ENCODE measurements at places on chromosomes 5 and 9. TPM values are rescaled to one million over a fixed set of nuclear protein-coding genes. Genes with fewer than 3 reads are reported as not detected.

Gene CRHBP
- total RNA-seq: 130 TPM

Gene FAM221B
- total RNA-seq: not detected

Gene AQP7
- 24.9 TPM for total RNA-seq

DNA sequence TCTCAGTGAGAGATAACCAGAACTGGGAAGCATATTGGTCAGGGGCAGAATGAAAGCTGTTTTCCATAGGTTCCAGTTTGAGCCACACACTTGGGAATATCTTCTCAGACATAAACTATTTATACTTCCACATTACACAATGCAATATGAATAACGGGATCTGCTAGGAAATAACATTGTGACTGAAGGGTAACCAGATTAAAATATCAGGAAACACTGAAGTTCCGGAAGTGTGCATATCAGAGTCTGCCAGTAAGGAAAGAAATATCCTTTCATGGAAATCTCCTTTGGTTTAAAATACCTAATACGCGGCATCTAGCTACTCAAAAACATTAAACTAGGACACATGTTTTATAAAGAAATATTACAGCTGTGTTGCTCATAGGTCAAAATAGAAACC lies 56.3 kb downstream of the ST8SIA4 start:
- H3K27me3 ChIP-seq: no peaks in the 10 kb centered on the region
- H3K4me3 ChIP-seq: no peak overlapping the region
- H3K27ac ChIP-seq: no peak overlapping the region
- DNase-seq: no peak
- no peaks in the 10 kb centered on the region for H3K4me1 ChIP-seq

GRCh38 chr9:84705128-84705527 lies 35.6 kb downstream of the NTRK2 start:
- no peak overlapping the region for H3K27ac ChIP-seq
- no peak for DNase-seq
- H3K36me3 ChIP-seq: no peaks in the 10 kb centered on the region
- H3K27me3 ChIP-seq: no peaks in the 10 kb centered on the region

DNA sequence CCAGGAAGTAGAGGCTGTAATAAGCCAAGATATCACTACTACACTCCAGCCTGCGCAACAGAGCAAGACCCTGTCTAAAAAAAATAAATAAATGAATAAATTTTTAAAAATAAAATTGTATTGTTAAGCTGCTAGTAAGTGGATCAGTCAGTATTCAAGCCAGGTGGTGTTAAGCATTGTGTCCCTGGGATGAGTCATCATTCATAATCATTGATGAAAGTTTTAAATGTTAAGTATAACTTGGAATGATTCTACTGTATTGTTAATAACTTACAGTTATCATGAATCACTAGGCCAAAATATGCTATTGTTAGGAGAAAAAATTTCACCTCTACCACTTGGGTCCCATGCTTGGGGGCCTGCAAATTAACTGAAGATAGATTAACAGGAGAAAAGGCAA lies 38.2 kb downstream of the MED10 start:
- no peaks in the 10 kb centered on the region for H3K27me3 ChIP-seq
- no peak for DNase-seq
- no peak overlapping the region for H3K4me3 ChIP-seq
- no peaks in the 10 kb centered on the region for H3K36me3 ChIP-seq
- H3K4me1 ChIP-seq: no peaks in the 10 kb centered on the region

- H3K4me3 ChIP-seq: no peak overlapping the region
- DNase-seq: no peak
- H3K27me3 ChIP-seq: no peaks in the 10 kb centered on the region
- peak overlapping the region; percentile 5 for H3K27ac ChIP-seq
Observed at GRCh38 chr5:32153723-32154122, 20.4 kb downstream of the GOLPH3 start.

DNA sequence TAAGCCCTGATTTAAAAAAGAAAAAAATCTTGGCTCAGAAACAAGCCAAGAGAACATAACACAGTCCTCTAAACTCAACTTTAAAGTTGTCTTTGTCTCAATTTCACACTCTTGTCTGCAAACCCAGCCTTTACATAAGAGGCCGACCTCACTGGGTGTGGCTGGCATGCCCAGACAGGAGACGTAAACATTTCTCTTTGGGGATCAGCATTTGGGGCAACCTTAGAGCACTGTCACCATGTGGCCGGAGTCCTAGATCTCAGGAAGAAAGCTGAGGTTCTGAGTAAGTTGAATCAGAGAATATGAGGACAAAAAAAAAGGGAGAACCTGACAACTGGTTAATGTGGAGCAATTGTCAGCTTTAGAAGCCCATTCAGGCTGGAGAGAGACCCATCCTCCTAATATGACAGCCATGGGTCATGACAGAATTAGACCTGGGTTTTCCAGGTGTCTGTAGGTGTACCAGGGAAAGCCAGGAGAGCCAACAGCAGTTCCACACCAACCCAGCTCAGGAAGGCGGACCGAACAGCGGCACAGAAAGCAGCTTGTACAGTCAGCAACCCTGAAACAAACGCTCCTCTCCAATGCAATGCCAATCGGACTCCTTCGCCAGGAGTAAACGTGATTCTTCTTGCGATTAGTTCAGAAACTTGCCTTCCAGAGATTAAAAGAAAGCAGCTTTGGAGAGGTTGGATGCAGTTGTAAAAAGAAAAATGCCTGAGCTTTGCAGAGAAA lies 97.9 kb upstream of the MAP3K1 start:
- no peaks in the 10 kb centered on the region for H3K4me1 ChIP-seq
- H3K27me3 ChIP-seq: no peaks in the 10 kb centered on the region
- H3K4me3 ChIP-seq: no peak overlapping the region
- H3K36me3 ChIP-seq: no peaks in the 10 kb centered on the region

DNA sequence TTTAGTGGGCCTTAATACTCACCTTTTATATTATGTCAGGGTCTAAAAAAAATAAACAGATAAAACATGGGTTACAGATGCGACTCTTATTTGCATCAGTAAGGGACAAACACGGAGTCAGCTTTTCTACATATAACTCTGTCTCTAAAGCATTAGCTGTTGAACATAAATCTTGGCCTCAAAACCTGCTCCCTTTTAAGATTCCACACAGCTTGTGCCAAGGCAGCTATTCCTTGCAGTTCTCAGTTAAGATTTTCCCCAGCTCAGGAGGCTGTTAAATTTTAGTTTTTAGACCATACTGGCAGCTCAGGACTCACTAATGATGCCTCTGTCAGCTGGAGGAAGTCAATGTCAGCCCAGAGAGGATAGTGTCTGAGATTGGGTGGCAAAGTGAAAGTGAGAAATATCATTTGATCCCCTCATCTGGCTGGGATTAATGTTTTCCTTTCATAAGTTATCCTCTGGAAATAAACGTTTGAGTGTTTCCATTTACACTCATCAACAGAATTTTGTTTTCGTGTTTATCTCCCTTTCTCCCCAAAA lies 287.5 kb downstream of the ELAVL2 start:
- H3K4me3 ChIP-seq: no peak overlapping the region
- no peaks in the 10 kb centered on the region for H3K4me1 ChIP-seq
- no peak overlapping the region for H3K27ac ChIP-seq
- no peaks in the 10 kb centered on the region for H3K36me3 ChIP-seq
- DNase-seq: no peak

DNA sequence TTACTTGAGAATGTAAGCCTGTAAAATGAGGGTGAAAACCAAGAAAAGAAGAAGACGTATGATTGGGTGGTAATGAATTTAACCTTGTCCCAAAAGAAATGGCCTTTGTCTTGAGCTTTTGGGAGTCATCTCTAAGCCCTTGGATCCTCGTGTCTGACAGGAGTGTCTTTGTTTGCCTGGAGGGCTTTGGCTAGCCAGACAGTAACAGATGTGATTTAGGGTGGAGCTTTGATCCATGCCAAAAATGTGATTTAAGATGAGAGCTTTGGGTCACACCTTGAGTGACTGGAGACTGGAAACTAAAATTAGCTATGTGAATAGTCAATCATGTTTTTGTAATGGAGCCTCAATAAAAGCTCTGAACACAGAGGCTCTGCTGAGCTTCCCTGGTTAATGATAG lies 25.9 kb upstream of the ZFAND5 start:
- DNase-seq: no peak
- no peak overlapping the region for H3K4me3 ChIP-seq

DNA sequence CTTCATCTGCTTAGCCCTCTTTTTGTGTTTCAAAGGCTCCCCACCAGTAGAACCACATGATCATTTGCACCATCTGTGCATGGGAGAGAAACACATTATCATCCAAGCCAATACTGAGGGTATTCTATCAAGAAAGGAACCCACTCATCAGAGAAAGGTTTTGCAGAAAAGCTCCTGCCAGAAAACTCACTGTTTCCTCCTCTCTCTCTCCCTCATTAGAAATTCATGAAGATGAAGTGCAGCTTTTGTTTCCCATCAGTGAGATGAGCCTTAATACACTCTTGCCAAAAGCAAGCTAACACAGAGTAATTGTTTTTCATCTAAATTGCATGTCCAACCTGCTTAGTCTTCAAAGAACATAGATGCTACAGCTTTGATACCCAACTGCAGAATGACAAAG lies 142.4 kb upstream of the GRAMD2B start:
- H3K36me3 ChIP-seq: no peaks in the 10 kb centered on the region
- no peak for DNase-seq
- no peaks in the 10 kb centered on the region for H3K27me3 ChIP-seq
- H3K4me3 ChIP-seq: no peak overlapping the region
- no peaks in the 10 kb centered on the region for H3K4me1 ChIP-seq

DNA sequence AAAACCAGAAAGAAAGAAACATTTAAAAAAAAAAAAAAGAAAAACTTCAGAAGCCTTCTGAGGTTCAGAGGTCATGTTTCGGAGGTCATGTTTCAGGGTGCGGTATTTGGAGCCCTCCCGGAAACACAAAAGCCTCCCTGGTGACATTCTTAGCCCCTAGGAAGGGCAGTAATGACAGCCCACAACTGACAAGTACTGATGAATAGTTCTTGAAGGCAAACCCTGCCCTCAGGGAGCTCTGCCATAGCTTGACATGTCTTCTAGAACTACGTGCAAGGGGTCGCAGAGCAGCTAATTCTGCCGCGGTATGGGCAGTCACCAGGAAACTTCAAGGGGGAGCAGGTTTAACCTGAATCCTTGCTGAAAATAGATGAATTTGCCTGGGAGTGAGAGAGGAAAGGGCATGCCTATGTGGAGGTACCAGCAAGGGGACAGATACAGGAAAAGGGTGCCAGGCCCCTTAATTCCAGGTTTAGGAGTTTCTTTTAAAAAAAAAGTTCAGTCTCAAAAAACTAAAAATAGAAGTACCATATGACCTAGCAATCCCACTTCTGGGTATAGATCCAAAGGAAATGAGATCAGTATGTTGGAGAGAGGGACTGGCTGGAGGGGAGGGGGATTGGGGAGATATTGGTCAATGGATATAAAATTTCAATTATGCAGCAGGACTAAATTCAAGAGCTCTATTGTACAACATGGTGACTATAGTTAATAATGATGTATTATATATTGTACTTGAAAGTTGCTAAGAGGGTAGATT lies 98.4 kb downstream of the C9orf152 start:
- H3K4me1 ChIP-seq: no peaks in the 10 kb centered on the region
- H3K4me3 ChIP-seq: no peak overlapping the region
- H3K36me3 ChIP-seq: no peaks in the 10 kb centered on the region
- no peak overlapping the region for H3K27ac ChIP-seq
- DNase-seq: no peak
- H3K27me3 ChIP-seq: no peaks in the 10 kb centered on the region

- no peak for DNase-seq
- H3K36me3 ChIP-seq: no peaks in the 10 kb centered on the region
- H3K4me3 ChIP-seq: no peak overlapping the region
- H3K4me1 ChIP-seq: no peaks in the 10 kb centered on the region
- H3K27ac ChIP-seq: no peak overlapping the region
- H3K27me3 ChIP-seq: no peaks in the 10 kb centered on the region
Observed at GRCh38 chr9:126051446-126052130, 275.0 kb upstream of the MVB12B start.

GRCh38 chr5:4630031-4630430 lies 510.1 kb upstream of the ADAMTS16 start:
- H3K4me1 ChIP-seq: no peaks in the 10 kb centered on the region
- DNase-seq: no peak
- no peak overlapping the region for H3K27ac ChIP-seq
- H3K4me3 ChIP-seq: no peak overlapping the region
- no peaks in the 10 kb centered on the region for H3K36me3 ChIP-seq

GRCh38 chr9:104027295-104027694 lies 66.8 kb upstream of the SMC2 start:
- no peak for DNase-seq
- no peaks in the 10 kb centered on the region for H3K36me3 ChIP-seq
- no peak overlapping the region for H3K4me3 ChIP-seq
- no peaks in the 10 kb centered on the region for H3K4me1 ChIP-seq
- H3K27me3 ChIP-seq: no peaks in the 10 kb centered on the region
- H3K27ac ChIP-seq: no peak overlapping the region

All from right lobe of liver (tissue), 6 donors.